ENCODE measurements at places on chromosomes 3 and 15. TPM values are rescaled to one million over a fixed set of nuclear protein-coding genes. Genes with fewer than 3 reads are reported as not detected.

DNA sequence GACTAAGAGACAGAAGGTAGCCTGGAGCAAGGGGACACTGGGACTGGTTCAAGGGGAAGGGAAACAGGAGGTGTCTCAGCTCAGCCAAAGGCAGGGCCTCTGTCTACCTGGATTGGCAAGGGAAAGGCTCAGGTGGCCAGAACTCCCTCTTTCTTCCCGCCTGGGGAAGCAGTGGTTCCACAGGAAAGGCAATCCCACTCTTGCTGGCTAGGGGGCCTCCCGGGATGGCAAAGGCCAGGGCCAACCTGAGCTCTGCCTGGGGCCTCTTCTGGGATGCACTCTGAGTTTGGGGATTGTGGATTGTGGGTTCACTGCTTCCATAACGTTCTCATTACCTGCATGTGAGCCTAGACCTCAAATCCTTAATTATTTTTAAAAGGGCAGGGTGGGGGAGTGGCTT, 13.0 kb upstream of the PARP6 start:
- DNase-seq: no peak

Gene GTF2E1
- polyA plus RNA-seq: 3.7 TPM

DNA sequence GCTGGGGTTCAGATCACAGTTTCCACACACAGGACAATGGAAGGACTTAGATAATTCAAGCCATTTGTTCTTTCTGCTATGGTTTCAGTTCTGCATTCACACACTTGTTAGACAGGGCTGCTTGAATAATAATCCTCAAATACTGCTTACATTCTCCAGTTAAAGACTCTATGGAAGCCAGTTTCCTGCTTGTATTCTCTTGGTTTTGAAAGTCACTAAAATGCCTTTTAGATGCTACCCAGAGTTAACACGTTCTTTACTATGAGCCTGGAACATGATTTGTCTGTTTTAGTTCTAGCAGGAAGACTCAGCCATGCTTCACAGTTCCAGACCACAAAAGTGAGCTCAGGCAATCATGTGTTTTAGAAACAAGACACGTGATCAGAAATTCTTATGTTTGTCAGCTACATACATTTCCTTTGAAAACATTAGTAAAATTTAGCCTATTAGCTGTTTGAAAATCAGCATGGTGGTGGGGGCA, 152.4 kb downstream of the LEKR1 start:
- no peak for DNase-seq

GRCh38 chr3:94716326-94717018, 653.6 kb downstream of the NSUN3 start:
- DNase-seq: no peak

DNA sequence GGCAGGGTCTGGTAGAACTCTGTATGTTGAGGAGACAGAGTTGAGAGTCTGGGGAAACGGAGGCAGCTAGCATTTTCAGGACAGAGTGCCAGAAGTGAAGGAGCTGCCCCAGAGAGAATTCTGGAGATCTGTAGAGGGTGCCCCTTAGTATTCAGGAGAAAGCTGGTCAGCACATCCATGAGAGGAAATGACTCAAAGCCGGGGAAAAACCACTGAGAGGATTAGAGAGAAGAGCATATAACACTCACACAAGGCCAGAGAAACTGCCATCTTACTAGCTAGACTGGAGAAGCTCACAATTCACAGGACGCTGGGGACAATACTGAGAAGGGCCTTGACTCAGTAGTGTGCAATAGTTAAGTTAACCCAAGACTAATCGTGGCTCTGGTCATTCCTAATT, 75.7 kb upstream of the DPPA4 start:
- DNase-seq: no peak

DNA sequence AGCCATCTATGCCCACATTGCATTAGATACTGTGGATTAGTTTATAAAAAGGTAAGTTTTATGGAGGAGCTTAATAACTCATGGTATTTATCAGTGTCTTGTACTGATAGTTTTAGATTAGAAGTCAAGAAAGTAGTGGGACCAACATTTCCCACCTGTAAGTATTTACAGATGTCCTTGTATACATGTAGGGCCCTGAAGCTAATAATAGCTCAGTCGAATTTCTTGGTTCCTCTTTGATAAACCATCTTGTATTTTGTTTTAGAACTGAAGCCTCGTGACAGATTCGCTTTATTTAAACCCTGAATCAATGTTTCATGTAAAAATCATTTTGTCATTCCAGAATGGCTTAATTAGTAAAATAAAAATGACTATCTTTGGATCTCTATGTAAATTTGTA, 73.4 kb downstream of the CRYBG3 start:
- no peak for DNase-seq

- DNase-seq: peak; percentile 24
Measured at GRCh38 chr3:185176750-185177359, 24.0 kb upstream of the C3orf70 start.

GRCh38 chr3:119639494-119640350, 20.7 kb downstream of the POPDC2 start:
- DNase-seq: no peak

DNA sequence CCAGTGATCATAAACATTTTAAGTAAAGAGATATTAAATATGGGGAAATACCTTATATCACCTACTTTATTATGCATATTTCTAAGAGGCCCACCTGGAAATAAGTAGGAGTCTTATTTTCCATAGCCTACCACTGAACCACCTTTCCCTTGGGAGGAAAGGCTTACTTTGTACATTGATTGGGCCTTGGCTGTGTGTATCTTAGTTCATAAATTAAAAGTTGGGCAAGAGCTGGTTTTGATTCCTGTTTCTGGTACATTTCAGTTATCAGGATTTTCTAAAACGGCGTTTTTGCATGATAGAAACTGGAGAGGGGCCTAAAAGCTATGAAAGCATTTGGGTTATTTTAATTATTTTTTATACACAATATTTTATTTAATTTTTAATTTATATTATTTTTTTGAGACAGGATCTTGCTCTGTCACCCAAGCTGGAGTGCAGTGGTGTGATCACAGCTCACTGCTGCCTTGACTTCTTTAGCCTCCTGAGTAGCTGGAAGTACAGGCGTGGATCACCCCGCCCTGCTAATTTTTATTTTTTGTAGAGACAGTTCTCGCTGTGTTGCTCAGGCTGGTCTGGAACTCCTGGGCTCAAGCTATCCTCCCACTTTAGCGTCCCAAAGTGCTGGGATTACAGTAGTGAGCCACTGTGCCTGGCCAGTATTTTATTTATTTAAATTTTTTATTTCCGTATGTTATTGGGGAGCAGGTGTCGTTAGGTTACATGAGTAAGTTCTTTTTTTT, 2.6 kb downstream of the GMPS start:
- DNase-seq: no peak

All from heart right ventricle (tissue), 16 donors.